Esophagus muscularis mucosa (tissue), 4 donors: ENCODE measurements at places on chromosomes 2 and 18. TPM values are rescaled to one million over a fixed set of nuclear protein-coding genes. Genes with fewer than 3 reads are reported as not detected.

COL5A2 gene
- 66.9 TPM for total RNA-seq

- H3K27me3 ChIP-seq = no peaks in the 10 kb centered on the region
- no peaks in the 10 kb centered on the region for H3K36me3 ChIP-seq
- no peak overlapping the region for H3K4me3 ChIP-seq
- DNase-seq = no peak
- H3K27ac ChIP-seq = no peak overlapping the region
These were observed 109.2 kb upstream of the MAP2 start for GRCh38 chr2:209314653-209315052.

DNA sequence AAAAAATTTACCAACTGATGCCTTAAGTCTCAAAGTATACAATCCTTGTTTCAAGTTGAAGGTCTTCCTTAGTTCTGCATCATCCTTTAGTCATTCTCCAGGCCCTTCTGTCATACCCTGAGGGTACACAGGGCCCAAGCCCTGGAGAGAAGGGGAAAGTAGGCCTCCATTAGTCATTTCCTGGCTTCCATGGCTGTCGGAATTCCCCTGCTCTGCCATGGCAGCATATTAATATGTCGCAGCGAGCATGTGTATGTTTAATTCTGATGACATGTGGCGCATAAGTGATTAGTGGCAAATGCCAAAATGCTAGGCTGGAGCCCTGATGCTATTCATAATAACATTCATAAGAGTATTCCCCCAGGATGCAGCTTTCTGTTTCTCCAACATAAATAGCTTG, 22.1 kb downstream of the GPR39 start:
- no peaks in the 10 kb centered on the region for H3K27me3 ChIP-seq
- H3K36me3 ChIP-seq = no peaks in the 10 kb centered on the region
- H3K27ac ChIP-seq = no peak overlapping the region
- H3K4me1 ChIP-seq = no peaks in the 10 kb centered on the region
- DNase-seq = no peak

SGPP2 gene
- total RNA-seq = 0.83 TPM

GRCh38 chr2:224271617-224272236, 130.2 kb downstream of the FAM124B start:
- H3K27ac ChIP-seq = no peak overlapping the region
- no peaks in the 10 kb centered on the region for H3K36me3 ChIP-seq
- no peak for DNase-seq
- peaks cover 10% of the 10 kb centered on the region for H3K4me1 ChIP-seq
